ENCODE measurements at places on chromosomes 7 and 10.
A peak's percentile ranks its signal among the peaks of the same experiment; 100 is the strongest.

DNA sequence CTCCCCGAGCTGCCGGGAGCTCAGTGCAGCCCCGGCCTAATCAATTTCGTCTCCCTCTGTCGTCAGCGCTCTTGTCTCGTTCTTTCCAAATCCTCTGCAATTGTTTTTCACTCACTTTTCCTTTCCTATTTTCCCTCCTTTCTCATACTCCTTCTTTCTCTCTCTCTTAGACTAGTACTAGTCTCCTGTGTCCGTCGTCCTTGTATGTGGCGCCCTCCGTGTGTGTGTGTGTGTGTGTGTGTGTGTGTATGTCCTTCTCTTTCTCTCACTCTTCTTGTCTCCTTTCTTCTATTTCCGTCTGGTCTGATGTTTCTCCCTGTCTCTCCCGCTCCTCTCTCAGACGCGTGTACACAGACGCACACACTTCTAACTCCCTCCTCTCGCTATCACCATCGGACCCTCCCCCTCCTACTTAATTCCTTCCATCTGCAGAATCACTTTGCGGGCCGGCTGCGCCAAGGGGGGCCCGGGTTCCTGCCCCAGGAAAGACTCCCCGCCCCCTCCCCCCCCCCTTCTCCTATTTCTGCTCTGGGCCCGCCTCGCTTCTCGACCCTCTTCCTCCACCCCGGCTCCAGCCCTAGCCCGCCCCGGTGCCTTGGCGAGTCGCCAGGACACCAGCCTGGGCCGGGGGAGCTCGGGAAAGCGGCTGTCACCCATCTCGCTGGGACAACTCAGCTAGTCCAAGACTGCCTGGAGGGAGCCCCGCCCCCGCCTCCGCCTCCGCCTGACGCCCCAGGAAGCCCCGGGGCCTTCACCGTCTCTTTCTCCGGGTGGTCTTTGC is 743 bp upstream of the ZCCHC24 start:
- DNase-seq, result peak; percentile 55

DNA sequence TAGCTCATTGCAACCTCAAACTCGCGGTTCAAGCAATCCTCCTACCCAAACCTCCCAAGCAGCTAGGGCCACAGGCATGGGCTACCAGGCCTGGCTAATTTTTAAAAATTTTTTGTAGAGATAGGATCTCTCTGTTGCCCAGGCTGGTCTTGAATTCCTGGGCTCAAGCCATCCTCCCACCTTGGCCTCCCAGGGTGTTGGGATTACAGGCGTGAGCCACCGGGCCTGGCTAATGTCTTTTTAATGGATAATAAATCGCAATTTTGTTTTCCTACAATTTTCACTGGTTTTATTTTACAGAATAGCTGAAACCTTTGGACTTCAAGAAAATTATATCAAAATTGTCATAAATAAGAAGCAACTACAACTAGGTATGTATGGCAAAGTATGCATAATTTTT is 10.9 kb downstream of the NUB1 start:
- no peak for DNase-seq

DNA sequence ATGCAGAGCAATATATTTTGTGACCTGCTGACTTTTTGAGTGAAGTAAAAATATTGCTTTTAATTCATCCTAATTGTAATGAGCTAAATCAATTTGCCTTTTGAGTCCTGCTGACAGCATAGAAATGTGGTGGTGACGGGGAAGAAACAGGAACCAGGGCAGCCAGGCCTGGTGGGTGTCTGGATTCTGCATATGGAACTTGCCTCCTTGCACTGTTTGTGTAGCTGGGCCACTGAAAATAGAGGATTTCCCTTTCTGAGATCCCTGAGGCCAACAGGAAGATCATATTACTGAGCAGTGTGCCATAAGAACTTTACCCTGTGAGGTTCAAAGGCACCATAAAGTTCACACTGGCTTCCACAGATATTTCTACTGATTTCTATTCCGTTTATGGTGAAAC is 488.4 kb upstream of the AKR1E2 start:
- DNase-seq, result no peak

DNA sequence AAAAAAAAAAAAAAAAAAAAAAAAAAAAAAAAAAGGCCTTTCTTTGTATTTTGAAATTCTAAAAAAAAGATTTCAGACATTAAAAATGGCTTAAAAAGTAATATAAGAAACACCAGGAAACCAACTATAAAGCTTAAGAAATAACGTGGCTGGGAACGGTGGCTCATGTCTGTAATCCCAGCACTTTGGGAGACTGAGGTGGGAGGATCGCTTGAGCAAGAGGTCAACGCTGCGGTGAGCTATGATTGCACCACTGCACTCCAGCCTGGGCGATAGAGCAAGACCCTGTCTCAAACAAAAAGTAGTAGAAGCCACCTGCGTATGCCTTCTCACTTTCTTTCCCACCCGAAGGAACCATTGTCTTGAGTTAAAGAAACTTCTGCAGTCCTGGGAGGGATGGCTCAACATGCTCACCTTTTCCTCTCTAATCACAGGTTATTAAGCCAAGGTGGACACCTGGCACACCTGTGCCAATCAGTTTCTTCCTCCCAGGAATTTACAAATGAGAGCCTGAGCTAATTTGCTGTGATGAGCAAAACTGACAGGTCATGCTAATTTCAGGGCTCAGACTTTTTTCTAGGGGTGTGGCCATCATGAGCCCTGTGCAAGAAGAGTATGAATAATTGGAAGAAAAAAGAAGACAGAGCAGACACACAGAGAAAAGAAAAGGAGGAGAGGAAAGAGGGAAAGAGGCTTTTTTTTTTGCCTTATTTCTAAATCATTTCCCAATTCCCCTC is 72.0 kb upstream of the PARD3 start:
- DNase-seq, result no peak

DNA sequence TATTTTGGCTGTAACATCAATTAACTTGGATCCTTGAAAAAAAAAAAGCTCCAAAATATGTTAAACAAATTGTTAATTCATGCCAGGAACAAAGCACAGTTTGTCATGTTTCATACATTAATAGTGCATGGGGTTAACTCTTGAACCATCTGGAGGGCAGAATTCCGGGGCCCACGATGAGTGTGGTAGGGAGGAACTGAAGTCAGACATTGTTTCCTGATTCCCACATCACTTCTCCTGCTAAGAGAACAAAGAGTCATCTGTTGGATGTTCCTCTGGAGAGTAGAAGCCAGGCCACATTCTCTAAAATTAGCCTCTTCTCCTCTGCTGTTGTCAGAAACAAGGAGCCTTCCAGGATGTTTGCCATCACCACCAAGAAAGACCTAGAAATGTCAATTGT is 54.6 kb downstream of the TMEM178B start:
- no peak for DNase-seq

- DNase-seq, result no peak
These were observed 1.9 kb downstream of the DNAH11 start for GRCh38 chr7:21544715-21545114.
